ENCODE measurements at places on chromosomes 2 and 18. TPM values are rescaled to one million over a fixed set of nuclear protein-coding genes. Genes with fewer than 3 reads are reported as not detected.

Gene HOXD12
- not detected for total RNA-seq

Gene ALPI
- total RNA-seq = not detected

Gene FBXO36
- total RNA-seq = 1.1 TPM

Gene SLC16A14
- 0.22 TPM for total RNA-seq

Gene HNRNPA3
- 316 TPM for total RNA-seq

Gene NLRC4
- not detected for total RNA-seq

Gene MYO5B
- 1.4 TPM for total RNA-seq

Gene SP3
- 60.1 TPM for total RNA-seq

Gene ADNP2
- 20.6 TPM for total RNA-seq

Gene LIMS3
- total RNA-seq = 17.8 TPM

Gene AQP4
- total RNA-seq = not detected

Gene MTLN
- 25.5 TPM for total RNA-seq

Gene ZNF397
- total RNA-seq = 5.1 TPM

Gene AGXT
- total RNA-seq = not detected

Gene KLHL14
- total RNA-seq = not detected
